ENCODE measurements at places on chromosomes 6 and 20.

GRCh38 chr6:125919618-125920017, 37.0 kb upstream of the HINT3 start:
- peak overlapping the region; percentile 97 for H3K27ac ChIP-seq
- peaks cover 12% of the 10 kb centered on the region for H3K36me3 ChIP-seq
- H3K4me1 ChIP-seq, result peaks cover 29% of the 10 kb centered on the region
- H3K4me3 ChIP-seq, result peak overlapping the region; percentile 89
- no peaks in the 10 kb centered on the region for H3K27me3 ChIP-seq

DNA sequence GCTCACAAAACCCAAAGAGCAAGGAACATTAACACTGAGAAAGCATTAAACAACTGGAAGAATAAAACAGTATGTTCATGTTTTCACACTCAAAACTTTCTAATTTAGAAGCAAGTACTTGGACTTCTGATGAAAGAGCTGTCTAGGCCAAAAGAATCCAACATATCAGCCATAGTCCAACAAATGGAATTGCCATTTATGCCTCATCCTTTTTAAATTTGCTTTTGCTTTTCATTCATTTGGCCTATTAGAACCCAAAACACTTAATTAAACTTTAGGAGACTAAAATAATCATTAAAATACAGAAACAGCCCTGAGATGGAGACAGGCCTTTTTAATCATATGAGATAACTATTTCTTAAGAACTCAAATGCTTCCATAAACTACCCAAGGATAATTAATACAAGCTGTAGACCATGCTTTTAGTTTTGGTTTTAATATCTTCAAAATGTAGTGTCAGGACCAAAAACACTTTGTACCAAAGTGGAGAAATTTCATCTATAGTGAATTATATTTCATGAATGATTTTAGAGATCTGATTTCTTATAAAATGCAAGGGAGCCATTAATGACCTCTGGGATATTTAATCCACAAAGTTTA, 166.5 kb downstream of the KIF6 start:
- no peaks in the 10 kb centered on the region for H3K4me1 ChIP-seq
- peaks cover 22% of the 10 kb centered on the region for H3K27me3 ChIP-seq
- no peaks in the 10 kb centered on the region for H3K36me3 ChIP-seq

GRCh38 chr6:11398451-11399326, 138.9 kb upstream of the TMEM170B start:
- H3K27me3 ChIP-seq, result no peaks in the 10 kb centered on the region
- no peak for DNase-seq
- no peaks in the 10 kb centered on the region for H3K4me1 ChIP-seq

- no peaks in the 10 kb centered on the region for H3K36me3 ChIP-seq
- H3K4me1 ChIP-seq, result peaks cover 2% of the 10 kb centered on the region
- H3K27ac ChIP-seq, result no peak overlapping the region
- no peak overlapping the region for H3K4me3 ChIP-seq
- DNase-seq, result no peak
These were observed 21.3 kb upstream of the UTRN start for GRCh38 chr6:144263786-144264185.

- no peaks in the 10 kb centered on the region for H3K36me3 ChIP-seq
- no peak overlapping the region for H3K27ac ChIP-seq
These were observed 350 bp downstream of the HELZ2 start for GRCh38 chr20:63573647-63574131.

DNA sequence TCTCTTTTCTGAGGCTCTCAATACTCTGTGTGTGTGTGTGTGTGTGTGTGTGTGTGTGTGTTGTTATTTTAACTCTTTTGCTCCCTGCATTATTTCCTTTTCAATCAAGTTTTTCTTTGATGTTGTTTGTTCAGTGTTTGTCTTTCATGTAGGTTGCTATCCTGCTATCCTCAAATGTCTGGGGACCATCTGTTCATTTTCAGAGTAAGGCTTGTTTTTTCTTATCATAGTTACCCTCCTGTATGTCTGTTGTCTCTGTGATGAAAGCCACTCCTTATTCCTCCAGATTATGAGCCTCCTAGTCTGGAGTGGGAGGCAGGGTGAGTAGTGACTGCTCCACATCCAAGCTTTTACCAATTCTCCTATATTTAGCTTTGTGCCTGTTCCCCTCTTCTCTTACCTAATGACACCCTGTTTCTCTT, 9.2 kb downstream of the ENPP3 start:
- no peak overlapping the region for H3K27ac ChIP-seq
- H3K27me3 ChIP-seq, result peaks cover 17% of the 10 kb centered on the region
- H3K4me3 ChIP-seq, result no peak overlapping the region
- H3K36me3 ChIP-seq, result peaks cover 3% of the 10 kb centered on the region
- peaks cover 4% of the 10 kb centered on the region for H3K4me1 ChIP-seq
- DNase-seq, result no peak

DNA sequence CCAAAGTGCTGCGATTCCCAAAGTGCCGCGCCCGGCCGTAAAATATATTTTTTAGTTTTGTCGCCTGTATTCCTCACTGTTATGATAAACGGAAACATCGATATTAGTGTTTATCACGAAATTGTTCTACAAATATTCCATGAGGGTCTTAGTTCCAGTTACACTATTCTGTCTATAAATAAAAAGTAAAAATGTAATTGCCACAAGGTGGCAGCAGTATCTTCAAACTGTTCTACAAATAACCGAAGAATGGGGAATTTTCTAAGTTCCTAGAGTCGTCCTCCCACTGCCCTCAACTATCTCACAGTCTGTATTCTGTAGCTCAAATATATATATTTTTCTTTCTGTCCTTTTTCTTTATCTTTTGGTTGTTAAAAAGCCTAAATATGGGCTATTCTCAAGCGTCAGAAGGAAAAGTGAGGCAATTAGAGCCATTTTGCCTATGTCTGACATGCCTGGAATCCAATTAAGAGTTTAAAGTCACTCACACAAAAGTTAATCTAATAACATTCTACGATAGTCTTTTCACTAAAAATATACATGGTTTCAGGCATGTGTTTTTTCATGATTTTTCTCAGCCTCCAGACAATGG, 14.2 kb upstream of the FAM162B start:
- H3K4me1 ChIP-seq, result peaks cover 2% of the 10 kb centered on the region
- no peak overlapping the region for H3K27ac ChIP-seq
- H3K36me3 ChIP-seq, result no peaks in the 10 kb centered on the region
- H3K27me3 ChIP-seq, result peaks cover 16% of the 10 kb centered on the region
- DNase-seq, result no peak
- H3K4me3 ChIP-seq, result no peak overlapping the region

DNA sequence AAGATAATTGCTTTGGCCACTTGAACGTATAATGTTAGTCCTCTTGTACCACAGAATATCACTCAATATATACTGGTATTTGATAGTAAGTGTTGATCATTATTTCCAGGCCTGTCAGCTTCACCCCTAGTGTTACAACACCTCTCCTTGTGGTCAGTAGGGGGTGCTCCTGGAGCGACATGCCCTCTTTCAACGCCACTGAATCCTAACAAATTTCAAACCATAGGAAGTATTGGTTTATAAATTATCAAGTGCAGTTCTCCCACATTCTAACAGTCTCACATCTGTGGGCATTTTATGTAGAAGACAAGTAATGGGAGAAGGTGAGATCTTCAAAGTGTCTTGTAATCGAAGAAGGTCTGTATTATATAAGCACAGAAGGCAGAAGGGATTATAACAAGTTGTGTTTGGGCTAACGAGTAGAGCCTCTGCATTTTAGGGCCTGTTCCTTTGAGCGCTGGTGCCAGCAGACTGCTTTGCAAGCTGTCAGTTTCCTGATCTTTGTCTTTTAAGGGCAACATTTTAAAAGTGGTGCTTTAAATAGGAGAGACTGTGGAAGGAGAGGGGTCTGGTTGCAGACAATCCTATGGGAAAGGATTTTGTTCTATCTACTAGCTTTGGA, 57.1 kb upstream of the CEP162 start:
- H3K27me3 ChIP-seq, result peaks cover 25% of the 10 kb centered on the region
- no peak overlapping the region for H3K27ac ChIP-seq
- H3K4me3 ChIP-seq, result no peak overlapping the region

DNA sequence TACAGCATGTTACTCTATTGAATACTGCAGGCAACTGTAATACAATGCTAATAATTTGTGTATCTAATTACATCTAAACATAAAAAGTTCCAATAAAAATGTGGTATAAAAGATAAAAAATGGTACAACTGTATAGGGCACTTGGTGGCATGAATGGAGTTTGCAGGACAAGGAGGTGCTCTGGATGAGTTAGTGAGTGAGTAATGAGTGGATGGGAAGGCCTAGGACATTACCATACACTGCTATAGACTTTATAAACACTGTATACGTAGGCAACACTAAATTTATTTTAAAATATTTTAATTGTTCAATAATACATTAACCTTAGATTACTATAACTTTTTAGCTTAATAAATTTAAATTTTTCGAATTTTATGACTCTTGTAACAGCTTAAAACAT, 579.6 kb upstream of the MAN1A1 start:
- no peaks in the 10 kb centered on the region for H3K27me3 ChIP-seq
- H3K27ac ChIP-seq, result no peak overlapping the region
- DNase-seq, result no peak
- H3K4me1 ChIP-seq, result no peaks in the 10 kb centered on the region

DNA sequence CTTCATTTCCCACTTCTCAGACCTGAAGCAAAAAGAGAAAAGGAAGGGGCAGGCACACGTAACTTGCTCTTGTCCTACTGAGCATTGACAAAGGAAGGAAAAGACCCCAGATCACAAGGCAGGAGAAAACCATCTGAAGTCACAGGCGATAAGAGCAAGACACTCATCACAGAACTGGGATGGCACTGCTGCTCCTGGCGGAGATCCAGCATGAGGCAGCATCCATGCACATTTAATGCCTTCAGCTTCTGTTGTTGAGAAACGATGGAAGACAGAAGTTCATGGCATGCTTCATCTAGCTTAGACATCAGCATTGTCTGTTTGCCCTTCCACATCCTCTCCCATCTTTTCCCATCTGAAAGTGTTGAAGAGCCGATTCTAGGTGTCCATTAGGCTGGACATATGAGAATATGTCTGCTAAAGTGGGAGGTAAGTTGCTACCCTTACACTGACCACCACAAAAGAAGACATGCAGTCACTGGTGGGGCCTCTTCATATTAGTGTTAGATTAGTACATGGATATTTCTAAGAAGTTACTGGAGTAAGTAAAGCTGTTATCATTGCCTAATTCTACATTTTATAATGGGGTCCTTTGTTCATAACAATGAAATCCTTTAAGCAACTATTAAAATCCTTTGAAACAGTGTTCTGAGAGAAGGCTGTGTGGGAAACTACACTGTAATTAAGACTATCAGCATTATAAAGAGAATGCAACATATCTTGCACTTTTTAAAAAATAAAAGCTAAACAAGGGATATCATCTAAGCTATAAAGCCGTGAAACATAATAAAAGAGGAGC, 618.5 kb downstream of the C6orf118 start:
- no peak overlapping the region for H3K4me3 ChIP-seq
- no peaks in the 10 kb centered on the region for H3K4me1 ChIP-seq
- no peaks in the 10 kb centered on the region for H3K27me3 ChIP-seq
- H3K27ac ChIP-seq, result no peak overlapping the region

DNA sequence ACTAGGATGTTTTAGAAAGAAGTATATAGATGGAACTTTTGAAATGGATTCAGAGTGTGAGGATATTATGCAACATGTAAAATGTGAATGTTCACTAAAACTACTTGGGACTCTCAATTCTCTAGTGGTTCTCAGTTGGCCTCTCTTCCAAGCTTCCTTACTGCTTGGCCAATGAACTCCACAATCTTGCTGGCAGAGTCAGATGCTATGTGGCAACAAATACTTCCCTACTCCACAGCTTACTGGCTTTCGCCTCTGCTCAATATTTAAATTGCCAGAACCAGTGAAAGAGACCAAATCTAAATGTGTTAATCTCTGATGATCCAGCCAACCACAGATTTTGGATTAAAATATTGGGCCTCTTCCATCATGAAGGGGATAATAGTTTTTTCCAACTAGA, 138.4 kb downstream of the HTR1B start:
- H3K4me1 ChIP-seq, result no peaks in the 10 kb centered on the region
- H3K36me3 ChIP-seq, result no peaks in the 10 kb centered on the region
- DNase-seq, result no peak
- H3K4me3 ChIP-seq, result no peak overlapping the region

DNA sequence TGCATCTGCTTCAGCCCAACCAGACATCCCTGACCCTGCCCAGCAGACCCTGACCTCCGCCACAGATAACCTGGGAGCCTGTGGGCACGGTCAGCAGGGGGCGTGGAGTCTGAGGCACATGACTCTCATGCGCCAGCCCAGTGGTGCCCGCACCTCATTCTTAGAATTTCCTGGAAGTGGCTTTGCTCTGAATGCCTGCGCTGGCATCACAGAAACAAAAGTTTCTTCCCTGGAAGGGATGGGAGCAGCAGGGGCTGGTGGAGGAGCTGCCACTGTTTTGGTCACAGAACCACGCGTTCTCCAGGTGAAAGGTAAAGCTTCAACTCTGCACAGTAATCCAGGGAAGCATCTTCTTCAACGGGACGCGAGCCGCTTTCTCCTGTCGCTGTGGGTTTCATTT, 67.9 kb upstream of the DUSP22 start:
- no peaks in the 10 kb centered on the region for H3K36me3 ChIP-seq
- H3K27me3 ChIP-seq, result no peaks in the 10 kb centered on the region
- DNase-seq, result no peak

DNA sequence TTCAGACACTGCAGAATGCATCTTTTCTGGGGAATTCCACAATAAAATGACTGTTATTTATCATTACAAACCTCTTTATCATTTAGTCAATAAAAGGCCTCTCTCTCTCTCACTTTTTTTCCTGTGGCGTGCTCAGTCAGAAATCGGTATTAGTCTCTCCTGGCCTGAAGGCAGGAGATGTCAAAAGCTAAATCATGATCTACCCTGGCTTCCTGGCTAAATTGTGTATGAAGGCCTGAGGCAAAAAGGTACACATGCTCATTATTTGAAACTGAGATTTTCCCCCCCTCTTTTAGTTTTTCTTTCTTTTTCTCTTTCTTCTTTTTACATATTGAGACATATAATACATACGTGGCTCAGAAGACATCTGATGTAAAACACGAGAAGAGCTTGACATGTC, 375.0 kb upstream of the SLC35B3 start:
- H3K36me3 ChIP-seq, result no peaks in the 10 kb centered on the region
- DNase-seq, result no peak
- H3K4me3 ChIP-seq, result no peak overlapping the region
- H3K27ac ChIP-seq, result no peak overlapping the region
- H3K4me1 ChIP-seq, result no peaks in the 10 kb centered on the region

GRCh38 chr20:46260480-46260879, 47.8 kb downstream of the CDH22 start:
- H3K4me1 ChIP-seq, result peaks cover 3% of the 10 kb centered on the region
- no peak for DNase-seq
- no peak overlapping the region for H3K4me3 ChIP-seq
- H3K27ac ChIP-seq, result no peak overlapping the region
- H3K27me3 ChIP-seq, result peaks cover 53% of the 10 kb centered on the region
